ENCODE measurements at places on chromosomes 1 and 21.

DNA sequence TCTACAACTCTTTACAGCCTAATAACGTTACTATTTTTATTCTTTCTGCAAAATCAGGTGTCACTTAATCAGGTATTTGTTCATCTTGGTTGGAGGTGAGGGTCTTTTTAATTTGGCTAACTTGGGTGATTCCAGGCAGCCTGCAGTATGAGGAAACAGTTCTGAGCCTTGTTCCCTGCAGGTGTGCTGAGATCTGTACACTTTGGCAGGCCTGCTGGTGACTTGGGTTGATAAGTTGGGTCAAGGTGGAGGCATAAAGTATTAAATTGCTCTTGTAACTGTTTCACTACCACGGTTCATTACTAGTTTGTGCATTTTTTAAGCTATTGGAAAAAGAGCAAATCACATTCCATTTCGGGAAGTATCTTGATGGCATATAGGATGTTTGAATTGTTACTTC, 10.0 kb downstream of the MAP3K21 start:
- DNase-seq = no peak

DNA sequence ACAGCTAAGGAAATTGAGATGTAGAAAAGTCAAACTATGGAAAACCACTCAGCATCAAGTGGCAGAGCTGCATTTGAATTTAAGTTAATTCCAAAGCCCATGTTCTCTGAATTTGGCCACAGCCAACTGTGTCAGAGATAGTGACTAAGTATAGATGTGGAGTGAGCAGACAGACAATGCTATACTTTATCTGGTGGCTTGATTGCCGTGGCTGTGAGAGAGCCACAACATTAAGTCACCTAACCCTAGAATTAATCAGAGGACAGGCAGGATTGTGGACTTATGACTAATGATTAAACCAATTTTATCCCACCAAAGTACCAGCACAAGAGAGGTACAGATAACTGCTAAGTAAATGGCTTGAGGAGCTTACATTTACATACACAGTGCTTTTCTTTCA, 209.8 kb downstream of the TPR start:
- no peak for DNase-seq

DNA sequence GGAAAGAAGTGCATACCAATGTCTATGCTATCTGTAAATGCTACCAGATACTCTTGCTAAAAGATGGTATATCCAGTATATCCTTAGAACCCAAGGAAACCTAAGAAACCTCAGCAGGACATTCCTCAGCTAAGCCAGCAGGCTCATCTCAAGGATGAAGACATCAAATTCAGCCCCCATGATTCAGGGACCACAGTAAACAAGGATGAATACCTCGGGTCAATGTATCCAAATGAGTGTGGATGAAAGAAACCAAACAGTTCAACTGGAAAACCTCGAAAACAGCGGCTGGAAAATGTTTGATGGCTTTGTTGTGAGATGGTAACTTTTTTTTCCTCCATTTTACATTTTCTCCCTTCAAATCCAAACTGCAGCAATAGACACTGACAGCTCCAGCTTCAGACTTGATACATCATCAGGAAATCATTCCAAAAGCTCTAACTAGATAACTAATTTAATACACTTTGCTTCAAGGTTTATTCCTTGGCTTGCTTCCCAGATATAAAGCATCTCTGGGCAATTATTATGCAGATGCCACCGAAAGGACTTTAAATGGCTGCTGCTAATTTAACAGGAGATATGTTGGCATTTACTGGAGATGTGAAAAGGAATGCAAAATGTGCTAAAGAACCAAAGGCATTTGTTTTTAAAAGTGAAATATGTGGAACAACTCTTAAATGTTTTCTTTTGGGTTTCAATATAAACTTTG, 73.6 kb downstream of the SMYD2 start:
- DNase-seq = no peak

DNA sequence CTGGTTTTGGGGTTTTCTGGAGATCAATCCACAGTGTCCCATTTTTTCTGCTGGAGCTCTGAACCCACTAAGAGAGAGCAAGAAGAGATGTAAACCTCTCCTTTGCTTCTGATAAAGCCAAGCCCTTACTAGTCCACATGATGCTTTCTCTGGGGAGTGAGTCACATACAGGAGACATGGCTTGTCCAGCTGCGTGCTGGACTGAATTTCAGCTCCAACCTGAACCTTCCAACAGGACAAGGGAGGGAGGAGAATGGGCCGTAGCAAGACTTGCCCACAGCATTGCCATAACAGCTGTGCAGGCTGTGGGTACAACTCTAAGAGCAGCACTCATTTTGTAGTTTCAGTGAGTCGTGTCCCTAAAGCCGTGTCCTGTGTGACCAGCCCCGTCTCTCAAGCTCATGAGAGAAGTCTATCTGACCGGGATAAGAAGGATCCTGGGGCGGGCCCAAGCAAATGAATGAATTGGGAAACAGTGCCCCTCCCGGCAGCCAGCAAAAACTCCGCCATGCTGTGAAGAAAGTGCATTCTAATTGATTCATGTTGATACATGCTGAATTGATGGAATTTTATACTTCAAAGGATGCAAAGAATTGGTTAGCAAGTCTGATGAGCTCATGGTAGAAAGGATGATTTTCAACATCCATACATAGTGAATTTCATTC, 195.2 kb downstream of the GABPA start:
- DNase-seq = no peak

DNA sequence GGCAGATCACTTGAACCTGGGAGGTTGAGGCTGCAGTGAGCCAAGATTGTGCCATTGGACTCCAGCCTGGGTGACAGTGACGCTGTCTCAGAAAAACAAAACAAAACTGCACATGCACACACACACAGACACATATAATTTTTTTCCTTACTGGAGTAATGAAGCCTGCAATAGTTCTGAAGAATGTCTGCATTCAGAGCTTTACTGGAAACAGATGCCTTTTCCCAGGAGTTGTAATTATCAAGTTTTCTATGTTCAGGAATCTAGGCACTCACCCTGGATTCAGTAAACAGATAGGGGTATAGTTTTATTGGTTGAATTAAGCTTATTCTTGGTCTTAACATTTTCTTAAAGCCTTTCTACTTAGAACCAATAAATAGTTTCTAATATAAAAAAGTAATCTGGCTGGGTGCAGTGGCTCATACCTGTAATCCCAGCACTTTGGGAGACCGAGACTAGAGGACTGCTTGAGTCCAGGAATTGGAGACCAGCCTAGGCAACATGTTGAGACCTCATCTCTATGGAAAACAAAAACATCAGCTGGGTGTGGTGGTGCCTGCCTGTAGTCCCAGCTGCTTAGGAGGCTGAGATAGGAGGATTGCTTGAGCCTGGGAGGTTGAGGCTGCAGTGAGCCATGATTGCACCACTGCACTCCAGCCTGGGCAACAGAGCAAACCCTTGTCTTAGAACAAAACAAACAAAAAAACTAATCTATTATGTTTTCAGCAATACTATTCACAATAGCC, 15.8 kb downstream of the SPEN start:
- DNase-seq = no peak

DNA sequence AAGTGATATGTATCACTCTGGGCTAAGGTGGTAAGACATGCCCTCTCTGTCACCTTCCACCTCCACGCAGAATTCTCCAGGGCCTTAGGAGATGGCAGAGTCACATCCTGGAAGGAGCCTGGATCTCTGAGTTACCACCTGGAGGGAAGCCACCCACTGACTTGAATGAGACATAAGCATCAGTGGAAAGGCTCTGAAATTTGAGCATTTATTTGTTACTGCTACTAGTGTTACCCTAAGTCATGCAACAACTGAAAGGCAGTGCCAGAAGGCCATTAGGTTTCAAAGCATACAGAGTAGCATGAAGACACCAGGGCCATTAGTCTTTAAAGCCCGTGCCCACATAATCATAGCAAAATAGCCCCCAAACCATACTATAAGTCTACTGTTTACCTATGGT, 230.3 kb upstream of the IRF2BP2 start:
- DNase-seq = no peak

- no peak for DNase-seq
These were observed 268.6 kb downstream of the KAZN start for GRCh38 chr1:14866911-14867612.

- no peak for DNase-seq
These were observed 23.9 kb downstream of the RUNX3 start for GRCh38 chr1:24905979-24906720.

GRCh38 chr21:26080211-26080610, 90.4 kb downstream of the APP start:
- no peak for DNase-seq

- no peak for DNase-seq
These were observed 16.8 kb downstream of the MAB21L3 start for GRCh38 chr1:116127848-116128540.

DNA sequence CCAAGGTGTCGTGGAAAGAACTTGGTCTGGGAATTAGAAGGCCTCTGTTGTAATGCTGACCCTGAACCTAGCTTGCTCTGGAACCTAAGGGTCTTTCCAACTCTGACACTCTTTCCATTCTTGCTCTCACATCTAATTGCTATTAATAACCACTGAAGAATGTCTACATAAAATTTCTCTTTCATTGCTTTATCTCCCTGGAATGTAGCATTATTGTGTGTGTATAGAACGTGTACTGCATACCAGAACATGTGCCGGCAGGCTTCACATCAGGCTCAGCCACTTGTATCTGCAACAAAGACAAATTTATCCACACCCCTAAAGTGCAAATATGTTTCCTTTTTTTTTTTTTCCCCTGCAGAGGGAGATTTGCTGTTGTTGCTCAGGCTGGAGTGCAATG, 13.9 kb upstream of the LAX1 start:
- DNase-seq = no peak

DNA sequence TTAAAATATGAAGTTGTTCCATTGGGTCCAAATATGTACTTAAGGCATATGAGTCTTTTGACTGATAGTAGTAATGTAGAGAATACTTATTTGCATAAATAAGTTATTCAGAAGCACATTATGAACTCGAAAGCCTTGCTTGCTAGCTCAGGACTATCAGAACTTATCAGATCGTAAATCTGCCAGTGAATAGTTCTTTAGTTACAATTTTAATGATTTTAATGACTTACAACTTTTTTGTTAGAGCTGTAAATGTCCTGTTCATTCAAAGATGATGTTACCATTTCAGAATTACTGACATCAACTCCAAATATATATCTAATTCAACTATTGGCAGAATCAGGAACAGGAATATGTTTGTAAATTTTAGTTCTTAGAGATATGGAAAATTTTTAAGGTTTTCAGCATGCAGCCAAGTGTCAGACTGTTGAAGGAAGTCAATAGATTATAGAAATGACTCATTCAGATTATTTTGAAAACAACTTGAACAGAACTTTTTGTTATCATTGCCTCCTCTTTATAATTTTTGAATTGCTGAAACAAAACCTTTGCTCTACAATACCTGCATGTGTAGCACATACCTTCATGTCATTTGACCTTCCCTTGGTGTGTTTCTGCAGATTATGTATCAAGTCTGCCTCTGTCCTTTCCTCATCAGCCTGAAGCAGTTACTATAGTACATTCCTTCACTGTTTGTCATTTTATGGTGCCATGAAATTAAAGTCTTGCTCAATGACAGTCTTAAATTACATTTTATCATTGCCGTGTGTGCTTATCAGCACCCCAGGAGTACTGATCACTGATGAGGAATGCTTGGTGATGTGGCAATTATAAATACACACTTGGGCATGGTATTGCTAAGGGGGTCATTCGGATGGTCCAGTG, 44.9 kb downstream of the LRRC8D start:
- DNase-seq = no peak

DNA sequence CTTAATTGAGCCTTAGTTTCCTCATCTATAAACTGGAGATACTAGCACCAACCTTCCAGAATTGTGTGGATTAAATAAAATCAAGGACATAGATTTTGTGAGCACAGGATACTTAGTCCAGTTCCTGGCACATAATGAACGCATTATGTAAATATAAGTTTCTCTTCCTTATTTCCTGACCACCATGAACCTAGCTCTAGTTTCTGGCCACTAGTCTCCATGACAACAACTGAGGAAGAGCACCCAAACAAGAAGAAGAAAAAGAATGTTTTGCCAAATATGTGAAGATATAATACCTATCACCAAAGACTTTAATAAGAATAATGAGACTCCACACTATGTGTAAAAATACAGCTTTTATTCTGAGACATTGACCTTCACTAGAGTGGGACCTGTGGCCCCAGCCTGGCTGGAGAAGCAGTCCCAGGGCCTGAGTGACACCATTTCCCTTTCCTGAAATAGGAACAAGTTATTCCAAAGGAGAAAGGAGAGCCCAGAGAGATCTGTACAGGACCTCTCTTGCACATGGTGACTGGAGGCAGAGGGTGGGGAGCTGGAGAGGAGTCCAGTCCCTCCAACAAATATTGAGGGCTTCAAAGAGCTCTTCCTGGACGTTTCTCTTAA, 940 bp upstream of the USF1 start:
- no peak for DNase-seq

DNA sequence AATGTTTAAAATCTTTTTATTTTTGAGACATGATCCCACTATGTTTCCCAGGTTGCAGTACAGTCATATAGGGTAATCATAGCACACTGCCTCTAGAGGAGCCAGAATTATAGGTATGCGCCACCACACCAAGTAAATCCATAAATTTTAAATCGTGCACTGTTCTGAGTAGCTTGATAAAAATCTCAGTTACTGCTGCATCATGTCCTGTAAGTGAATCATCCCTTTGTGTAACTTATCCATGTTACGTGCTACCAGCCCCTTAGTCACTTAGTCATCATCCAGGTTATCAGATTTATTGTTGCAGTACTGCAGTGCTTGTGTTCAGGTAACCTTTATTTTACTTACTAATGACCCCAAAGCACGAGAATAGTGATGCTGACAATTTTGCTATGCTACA, 1770.9 kb downstream of the BRINP3 start:
- DNase-seq = no peak

- DNase-seq = no peak
These were observed 6.2 kb upstream of the POFUT2 start for GRCh38 chr21:45293726-45294401.

DNA sequence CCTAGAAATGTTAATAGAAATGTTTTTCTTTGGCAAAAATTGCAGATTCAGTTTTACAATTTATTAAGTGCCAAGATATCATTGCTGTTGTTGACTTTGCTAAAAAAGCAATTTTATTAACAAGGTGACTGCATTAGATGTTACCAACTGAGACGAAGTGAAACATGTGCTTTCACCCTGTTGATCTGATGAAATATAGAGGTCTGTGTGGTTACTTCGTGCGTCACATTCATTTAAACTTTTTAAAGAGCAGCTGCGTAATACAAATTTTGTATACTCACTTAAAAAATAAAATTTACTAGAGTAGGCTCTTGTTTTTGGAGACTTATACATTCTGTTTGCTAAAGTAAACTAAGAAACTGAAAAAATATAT, 465.7 kb downstream of the USP25 start:
- no peak for DNase-seq

DNA sequence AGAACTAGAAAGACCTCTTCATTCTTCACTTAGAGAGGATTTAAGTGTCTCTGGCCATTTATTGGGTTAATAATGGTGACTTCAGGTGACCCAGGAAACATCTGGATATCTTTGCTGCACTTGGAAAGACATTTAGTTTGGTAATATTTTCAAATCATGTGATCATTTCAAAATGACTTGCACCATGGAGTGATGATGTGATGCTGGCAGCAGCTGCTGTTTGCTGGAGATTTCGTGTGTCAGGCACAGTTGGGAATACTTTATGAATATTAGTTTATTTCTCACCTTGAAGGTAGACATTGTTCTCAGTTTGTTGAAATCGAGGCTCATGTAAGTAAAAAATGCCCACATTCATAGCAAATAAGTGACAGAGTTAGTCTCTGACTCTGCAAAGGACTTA, 236.0 kb downstream of the DISC1 start:
- no peak for DNase-seq
